Smooth muscle cell of trachea (primary cell): ENCODE measurements at places on chromosomes 1 and 21. TPM values are rescaled to one million over a fixed set of nuclear protein-coding genes. Genes with fewer than 3 reads are reported as not detected.

GJB4 gene
- total RNA-seq: not detected in 2 replicates

LCE1A gene
- not detected in 2 replicates for total RNA-seq

MIXL1 gene
- total RNA-seq: under 0.01 TPM in 1 of 2 replicates, not detected in the other

KRTAP21-1 gene
- not detected in 2 replicates for total RNA-seq

RNF11 gene
- 76.9 and 116 TPM in 2 replicates for total RNA-seq

AMY2A gene
- total RNA-seq: not detected in 2 replicates

UBASH3A gene
- total RNA-seq: not detected in 2 replicates

WDR64 gene
- total RNA-seq: not detected in 2 replicates

CDC7 gene
- total RNA-seq: 2.2 and 7.3 TPM in 2 replicates

VSIG8 gene
- total RNA-seq: 0.15 and 0.17 TPM in 2 replicates

MRAP gene
- total RNA-seq: 0.17 TPM in 1 of 2 replicates, not detected in the other

C1orf167 gene
- total RNA-seq: 0.58 and 0.99 TPM in 2 replicates

ADCY10 gene
- under 0.01 and 0.15 TPM in 2 replicates for total RNA-seq

CD1E gene
- total RNA-seq: not detected in 2 replicates

UMODL1 gene
- total RNA-seq: not detected in 2 replicates

SLC2A1 gene
- 50.8 and 114 TPM in 2 replicates for total RNA-seq

SAMD11 gene
- total RNA-seq: 11.1 and 12.7 TPM in 2 replicates

INPP5B gene
- total RNA-seq: 39.0 and 41.4 TPM in 2 replicates

RNU1-2 gene
- under 0.01 TPM in 2 replicates for total RNA-seq

DPT gene
- 1.8 and 2.3 TPM in 2 replicates for total RNA-seq

ADGRB2 gene
- 7.4 and 25.0 TPM in 2 replicates for total RNA-seq

ZZZ3 gene
- 70.0 and 96.1 TPM in 2 replicates for total RNA-seq

TP53BP2 gene
- 28.1 and 42.8 TPM in 2 replicates for total RNA-seq

KCNH1 gene
- total RNA-seq: 0.15 TPM in 1 of 2 replicates, not detected in the other

C4BPB gene
- not detected in 2 replicates for total RNA-seq

CAMK2N1 gene
- 36.7 and 48.4 TPM in 2 replicates for total RNA-seq

MLLT11 gene
- total RNA-seq: 2.9 and 3.1 TPM in 2 replicates

KRTAP10-10 gene
- not detected in 2 replicates for total RNA-seq

ITSN1 gene
- 35.3 and 44.0 TPM in 2 replicates for total RNA-seq

USP1 gene
- 9.9 and 34.9 TPM in 2 replicates for total RNA-seq

KCND3 gene
- total RNA-seq: under 0.01 TPM in 2 replicates

TMCO2 gene
- total RNA-seq: not detected in 2 replicates

ABCG1 gene
- 4.1 and 4.5 TPM in 2 replicates for total RNA-seq

C4BPA gene
- not detected in 2 replicates for total RNA-seq

AMY1C gene
- total RNA-seq: not detected in 2 replicates

LCE6A gene
- not detected in 2 replicates for total RNA-seq

OR2T11 gene
- not detected in 2 replicates for total RNA-seq

C1QC gene
- not detected in 2 replicates for total RNA-seq

REN gene
- 0.15 TPM in 1 of 2 replicates, not detected in the other for total RNA-seq

GPR3 gene
- total RNA-seq: 0.33 TPM in 1 of 2 replicates, not detected in the other

TADA1 gene
- total RNA-seq: 10.6 and 11.5 TPM in 2 replicates

DDI2 gene
- total RNA-seq: 14.5 and 19.0 TPM in 2 replicates

MSH4 gene
- under 0.01 and 0.33 TPM in 2 replicates for total RNA-seq

FAM177B gene
- not detected in 2 replicates for total RNA-seq

GRIK3 gene
- total RNA-seq: not detected in 2 replicates

TBX19 gene
- total RNA-seq: 0.58 and 2.0 TPM in 2 replicates

GABRD gene
- total RNA-seq: under 0.01 TPM in 1 of 2 replicates, not detected in the other

LCK gene
- total RNA-seq: not detected in 2 replicates

SPRR2F gene
- not detected in 2 replicates for total RNA-seq

C8B gene
- not detected in 2 replicates for total RNA-seq
